ENCODE measurements at places on chromosomes 1 and 21.
A peak's percentile ranks its signal among the peaks of the same experiment; 100 is the strongest.

DNA sequence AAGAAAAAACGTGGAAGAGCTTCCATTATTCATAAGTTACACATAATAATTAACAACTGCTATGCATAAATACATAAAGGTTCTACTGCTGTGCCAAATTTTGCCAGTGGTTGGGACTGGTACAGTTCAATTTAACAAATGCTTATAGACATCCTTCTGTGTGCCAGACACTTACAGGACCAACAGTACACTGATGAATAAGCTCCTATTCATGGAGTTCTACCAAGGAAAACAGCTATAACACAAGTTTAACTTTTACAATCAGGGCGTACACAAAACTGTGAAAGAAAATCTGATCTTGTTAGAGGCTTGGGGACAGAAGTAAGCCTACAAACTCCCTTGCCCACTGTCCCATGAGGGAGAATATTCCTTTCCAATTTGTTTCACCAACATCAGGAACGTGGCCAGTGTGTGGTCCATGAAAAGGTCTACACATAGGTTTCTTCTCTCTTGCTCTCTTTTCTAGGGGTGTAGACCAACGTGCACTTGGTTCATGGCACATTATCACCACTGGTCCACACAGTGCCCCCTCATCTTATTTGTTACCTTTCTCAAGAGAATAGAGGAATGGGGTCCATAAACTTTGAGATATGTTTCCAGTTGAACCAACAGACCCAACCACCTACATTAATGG, 10.1 kb downstream of the NRIP1 start:
- DNase-seq, result no peak

DNA sequence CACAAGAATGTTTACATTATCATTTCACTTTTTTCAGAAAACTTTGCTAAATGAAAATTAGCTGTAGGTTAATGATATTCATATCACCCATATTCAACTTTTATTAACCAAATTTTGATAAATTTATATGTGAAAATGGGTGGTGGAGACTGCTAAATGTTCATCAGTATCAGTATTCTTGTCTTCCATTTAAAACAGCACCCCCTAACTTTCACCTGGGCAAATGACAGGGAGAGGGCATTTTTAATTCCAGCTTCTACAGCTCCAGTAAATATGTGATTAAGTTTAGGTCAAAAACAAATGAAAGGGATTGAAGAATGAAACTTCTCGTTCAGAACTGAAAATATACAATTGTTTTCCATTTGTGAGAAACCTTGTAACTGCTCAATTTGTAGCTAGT, 722.2 kb downstream of the KCNT2 start:
- DNase-seq, result no peak

DNA sequence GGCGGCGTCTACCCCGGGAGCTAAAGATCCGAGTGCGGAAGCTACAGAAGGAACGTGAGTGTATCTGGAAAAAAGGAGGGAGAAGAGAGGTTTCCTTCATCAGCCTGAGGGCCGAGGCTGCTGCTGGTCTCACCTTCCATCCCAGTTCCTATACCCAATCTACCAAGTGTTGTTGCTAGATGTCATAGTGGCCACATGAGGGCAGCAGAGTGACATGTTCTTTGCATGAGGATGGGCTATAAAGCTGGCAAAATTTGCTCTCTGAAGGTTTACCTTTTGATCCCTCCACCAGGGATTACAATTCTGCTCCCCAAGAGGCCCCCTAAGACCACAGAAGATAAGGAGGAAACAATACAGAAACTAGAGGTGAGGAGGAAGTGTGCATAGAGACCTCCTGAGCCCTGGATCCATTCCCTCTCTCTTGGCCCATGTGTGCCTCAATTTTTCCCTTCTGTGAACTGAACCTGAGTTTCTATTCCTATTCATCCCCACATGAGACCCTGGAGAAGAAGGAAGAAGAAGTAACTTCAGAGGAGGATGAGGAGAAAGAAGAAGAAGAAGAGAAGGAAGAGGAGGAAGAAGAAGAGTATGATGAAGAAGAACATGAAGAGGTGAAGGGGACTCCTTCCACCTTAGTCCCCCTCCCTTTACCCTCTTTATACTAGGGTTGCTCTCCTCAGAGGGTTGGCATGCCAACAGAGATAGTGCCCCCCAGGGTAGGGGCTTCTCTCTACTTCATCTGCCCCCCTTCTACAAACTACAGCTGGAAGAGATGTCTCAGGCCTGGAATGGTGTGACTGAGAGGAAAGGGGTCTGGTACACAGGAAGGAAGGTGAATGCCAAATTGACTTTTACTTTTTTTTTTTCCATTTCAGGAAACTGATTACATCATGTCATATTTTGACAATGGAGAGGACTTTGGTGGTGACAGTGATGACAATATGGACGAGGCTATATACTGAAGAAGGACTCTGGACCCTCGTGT, 13.3 kb downstream of the POLR3GL start:
- peak; percentile 92 for DNase-seq

DNA sequence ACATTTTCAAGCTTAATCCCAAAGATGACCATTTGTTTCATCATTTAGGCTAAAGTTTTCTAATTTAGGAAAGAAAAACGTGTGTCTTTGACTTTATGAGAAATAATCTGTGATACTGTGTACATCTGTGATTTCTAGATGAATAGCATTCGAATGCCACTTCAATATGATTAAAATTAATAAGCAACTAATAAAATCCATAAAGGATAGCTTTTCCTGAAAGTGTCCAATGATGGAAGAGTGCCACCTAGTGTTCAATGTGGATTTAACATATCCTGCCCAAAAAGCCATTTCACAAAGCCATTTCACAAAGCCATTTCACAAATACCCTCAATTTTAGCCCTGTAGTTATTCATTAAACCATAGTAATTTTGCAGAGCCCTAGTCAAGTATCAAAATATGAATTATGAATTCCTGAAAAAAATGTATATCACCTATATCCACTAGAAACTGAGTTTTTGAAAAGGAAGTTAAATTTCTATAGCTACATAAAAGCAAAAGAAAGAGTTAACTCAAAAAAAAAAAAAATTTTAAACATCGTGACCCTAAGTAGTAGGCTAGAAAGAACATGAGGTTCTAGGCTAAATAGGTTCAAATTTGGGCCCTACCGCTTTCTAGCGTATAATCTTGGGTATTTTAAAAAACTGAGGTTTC, 19.1 kb downstream of the NME7 start:
- DNase-seq, result peak; percentile 60

- DNase-seq, result no peak
Measured at GRCh38 chr1:155256058-155256852, 972 bp upstream of the ENTREP3 start.

GRCh38 chr21:27555996-27556395, 589.1 kb upstream of the ADAMTS5 start:
- no peak for DNase-seq

- DNase-seq, result peak; percentile 0
Measured at GRCh38 chr1:188888386-188888785, 1589.3 kb downstream of the BRINP3 start.

DNA sequence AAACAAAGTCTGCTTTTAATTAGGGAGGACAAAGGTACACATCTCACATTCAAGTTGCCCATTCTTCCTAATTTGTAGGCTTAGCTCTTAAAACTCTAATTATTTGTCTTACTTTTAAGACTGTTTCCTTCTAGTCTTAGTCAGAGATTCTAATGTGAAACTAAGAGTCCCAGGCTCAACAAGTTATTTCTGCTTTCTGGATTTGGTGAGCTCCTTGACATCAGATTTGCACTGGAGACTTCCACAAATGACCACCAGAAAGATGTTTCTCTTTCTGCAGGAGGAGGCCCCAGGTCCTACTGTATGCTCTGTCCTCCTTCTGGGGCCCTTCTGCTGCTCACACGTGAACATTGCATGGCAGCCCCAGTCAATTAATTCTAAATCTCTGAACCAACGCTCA, 194.2 kb upstream of the JUN start:
- no peak for DNase-seq

- no peak for DNase-seq
Measured at GRCh38 chr1:10510520-10511493, 36.1 kb downstream of the PEX14 start.

- no peak for DNase-seq
Measured at GRCh38 chr1:147634645-147635044, 35.7 kb downstream of the ACP6 start.

DNA sequence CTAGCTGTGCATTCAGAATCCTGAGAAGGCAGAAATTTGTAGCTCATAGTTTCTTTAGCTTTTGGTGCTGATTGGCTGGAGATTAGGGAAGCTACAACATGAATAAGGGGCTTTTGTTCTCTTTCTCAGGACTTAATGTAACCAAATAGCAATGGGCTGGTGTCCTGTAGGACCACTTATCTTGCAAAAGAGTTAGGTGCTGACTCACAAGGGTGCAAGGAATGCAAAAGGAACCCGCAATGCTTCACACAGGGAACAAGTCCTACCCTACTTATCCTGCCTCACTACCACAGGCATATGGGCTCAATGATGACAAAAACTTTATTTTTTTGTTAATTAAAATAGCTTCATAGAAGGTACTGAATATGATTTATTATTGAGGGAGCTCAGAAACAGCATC, 541.5 kb downstream of the AMY1C start:
- DNase-seq, result no peak

GRCh38 chr1:44608141-44608540, 66.1 kb downstream of the TMEM53 start:
- no peak for DNase-seq

DNA sequence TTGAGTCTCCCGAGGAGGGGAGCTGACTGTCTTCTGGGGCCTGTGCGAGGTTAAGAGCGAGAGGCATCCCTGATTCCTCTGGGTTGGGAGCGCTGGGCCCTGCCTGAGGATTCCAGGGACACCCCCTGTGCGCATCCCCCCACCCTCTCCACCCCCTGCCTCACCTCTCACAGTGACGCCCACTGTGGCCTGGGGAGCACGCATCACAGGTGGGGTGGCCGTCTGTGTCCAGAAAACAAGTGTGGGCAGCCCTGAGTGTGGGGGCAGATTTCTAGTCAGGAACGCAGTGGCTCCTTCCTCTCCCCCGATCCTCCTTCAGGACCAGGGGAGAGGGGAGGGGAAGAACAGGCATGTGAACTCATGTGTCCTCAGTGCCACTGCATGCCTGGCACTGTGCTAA, 61.7 kb downstream of the LDLRAD2 start:
- no peak for DNase-seq

DNA sequence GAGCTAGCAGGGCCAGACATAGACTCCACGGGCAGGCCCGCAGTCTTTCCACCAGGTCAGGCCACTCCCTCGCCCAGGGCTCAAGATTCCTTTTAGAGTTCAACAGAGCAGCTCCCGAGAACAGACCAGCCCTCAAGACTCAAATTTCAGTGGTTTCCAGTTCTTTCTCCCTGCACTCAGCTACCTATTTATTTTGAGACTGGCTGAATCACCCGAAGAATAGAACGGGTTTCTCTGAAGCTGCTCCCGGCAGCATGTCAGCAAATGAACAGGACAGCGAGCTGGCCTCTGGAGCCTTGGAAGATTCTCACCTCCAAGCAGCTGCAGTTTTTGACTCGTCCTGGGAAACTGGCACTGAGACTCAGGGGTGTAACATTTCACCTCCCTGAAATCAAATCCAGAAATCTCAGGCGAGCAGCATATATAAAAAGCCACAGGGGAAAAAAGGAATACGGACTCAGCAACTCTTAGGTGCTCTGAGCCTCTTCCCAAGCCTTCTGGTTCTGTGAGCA, 177.9 kb downstream of the CLIC6 start:
- DNase-seq, result no peak

DNA sequence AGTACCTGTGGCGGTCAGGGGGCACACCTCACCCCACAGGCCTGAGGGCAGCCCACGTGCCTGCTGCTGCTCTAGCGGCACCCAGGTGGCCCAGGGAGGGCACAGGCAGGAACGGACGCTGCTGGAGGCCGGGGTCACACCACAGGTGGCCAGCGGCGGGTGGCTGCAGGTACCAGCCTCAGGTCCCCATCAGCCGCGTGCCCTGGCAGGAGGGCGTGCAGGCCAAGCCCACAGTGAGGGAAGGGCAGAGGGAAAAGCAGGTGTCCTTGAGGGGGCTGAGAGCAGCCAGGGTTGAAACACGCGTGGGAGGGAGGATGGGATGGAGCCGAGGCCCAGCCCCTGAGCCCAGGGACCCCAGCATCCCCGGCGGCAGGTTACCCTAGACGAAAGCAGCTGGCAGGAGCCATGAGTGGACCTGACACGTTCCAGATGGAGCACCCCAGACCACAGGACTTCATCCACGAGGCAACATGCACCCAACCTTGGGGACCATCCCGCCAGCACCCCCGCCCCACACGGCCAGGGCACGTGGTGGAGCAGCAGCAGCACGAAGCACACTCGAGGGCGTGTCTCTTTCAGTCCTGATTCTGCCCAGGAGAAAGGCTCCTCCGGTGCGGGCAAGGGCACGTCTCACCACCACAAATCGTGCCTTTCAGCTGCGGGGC, 3.7 kb downstream of the SLC19A1 start:
- DNase-seq, result no peak

GRCh38 chr1:228646717-228647522, 88.4 kb upstream of the RHOU start:
- DNase-seq, result peak; percentile 65

DNA sequence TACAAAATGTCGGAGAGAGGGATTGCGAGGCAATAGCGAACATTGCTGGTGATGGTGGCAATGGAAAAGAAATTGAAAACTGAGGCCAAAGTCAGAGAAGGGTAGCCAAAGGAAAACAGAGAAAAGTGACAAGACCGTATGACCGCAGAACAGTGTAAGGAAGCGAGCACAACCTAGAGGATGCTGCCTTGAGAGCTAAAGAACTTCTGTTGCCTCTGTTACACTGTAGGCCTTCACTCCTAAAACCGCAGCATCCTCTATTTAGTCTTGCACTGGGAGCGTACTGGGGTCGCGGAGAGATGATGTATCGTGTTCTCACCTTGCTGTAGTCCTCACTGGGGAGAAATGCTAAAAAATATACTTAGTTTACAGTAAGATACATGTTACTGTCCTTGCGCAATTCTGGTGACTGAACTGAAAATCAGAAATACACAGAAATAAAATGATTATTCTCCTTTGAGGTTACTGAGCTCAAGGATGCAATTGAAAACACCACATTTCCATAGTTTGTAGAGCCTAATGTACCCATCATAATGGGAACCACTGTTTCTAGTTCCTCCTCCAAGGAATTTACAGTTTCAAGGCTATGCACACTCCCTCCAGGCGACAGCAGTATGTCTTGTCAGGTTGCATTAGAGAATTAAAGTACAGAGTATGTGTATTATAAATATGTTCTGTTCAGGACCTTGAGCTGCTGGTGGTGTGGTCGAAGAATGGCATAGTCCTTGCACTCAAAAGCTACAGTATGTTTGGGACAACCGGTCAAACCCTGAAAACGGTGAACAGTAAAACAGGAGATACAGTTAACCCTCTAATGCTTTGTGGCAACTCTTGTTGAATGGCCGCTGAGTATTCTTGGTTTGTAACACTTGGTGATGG, 1.3 kb downstream of the NEK7 start:
- DNase-seq, result no peak

All from muscle of back (tissue), 13 donors.